Activated naive CD4-positive, alpha-beta T cell treated with anti-CD3 and anti-CD28 coated beads, Interleukin-2, amount 50 U/mL, for 16 hours (primary cell): ENCODE measurements at places on chromosomes 11 and 22.

DNA sequence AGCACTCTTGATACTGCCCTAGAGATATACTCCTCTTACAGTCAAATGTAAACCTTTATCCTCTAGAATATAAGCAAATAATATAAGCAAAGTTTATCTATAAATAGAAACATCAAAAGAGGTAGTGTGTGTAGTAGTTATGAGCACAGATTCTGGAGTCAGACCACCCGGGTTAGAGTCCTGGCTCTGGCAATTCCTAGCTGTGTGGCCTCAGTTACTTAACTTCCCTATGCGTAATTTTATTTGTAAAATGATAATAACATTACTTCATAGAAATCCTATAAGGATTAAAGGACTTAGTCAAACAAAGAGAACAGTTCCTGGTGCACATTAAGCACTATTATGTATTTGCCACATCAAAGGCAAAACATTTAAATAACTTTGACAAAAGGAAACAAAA, 7.0 kb downstream of the MSANTD4 start:
- DNase-seq = no peak

GRCh38 chr11:46492532-46492931, 101.0 kb upstream of the CHRM4 start:
- DNase-seq = no peak

GRCh38 chr11:87141980-87142514, 104.3 kb downstream of the TMEM135 start:
- no peak for DNase-seq

DNA sequence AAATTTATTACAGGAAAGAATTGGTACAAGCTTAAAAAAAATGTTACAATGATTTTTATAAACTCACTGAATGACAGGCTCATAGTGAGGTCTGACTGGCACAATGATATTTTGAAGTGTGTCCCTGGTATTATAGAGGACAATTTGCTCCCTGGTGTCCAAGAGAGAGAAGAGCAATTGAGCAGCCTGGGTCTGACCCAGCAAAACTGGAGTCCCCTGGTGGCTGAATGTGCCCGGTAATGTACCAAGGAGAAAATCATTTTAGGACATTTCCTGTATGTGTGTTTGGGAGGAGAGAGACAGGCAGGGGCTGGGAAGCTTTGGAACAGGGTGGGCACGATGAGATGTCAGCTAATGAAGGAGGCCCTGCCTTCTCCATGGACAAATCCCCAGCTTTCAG, 125.3 kb downstream of the APOL5 start:
- no peak for DNase-seq

GRCh38 chr11:26144291-26144690, 187.6 kb upstream of the ANO3 start:
- DNase-seq = no peak

DNA sequence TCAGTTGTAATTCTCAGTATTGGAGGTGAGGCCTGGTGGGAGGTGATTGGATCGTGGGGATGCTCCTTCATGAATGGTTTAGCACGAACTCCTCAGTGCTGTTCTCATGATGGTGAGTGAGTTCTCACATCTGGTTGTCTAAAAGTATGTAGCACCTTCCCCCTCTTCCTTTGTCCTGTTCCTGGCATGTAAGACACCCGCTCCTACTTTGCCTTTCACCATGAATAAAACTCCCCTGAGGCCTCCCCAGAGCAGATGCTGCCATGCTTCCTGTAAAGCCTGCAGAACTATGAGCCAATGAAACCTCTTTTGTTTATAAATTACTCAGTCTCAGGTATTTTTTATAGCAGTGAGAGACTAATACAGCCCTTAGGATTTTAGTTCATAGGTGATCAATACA, 191.5 kb downstream of the MAML2 start:
- DNase-seq = no peak
